Bronchus fibroblast of lung (primary cell): ENCODE measurements at places on chromosomes 4 and X. TPM values are rescaled to one million over a fixed set of nuclear protein-coding genes. Genes with fewer than 3 reads are reported as not detected.

The MAGEA12 gene
- not detected in 2 replicates for total RNA-seq

The ZNF732 gene
- total RNA-seq, result 1.0 and 1.2 TPM in 2 replicates

The MAGEA10 gene
- total RNA-seq, result not detected in 2 replicates

The PSAPL1 gene
- not detected in 2 replicates for total RNA-seq

The MAGEA6 gene
- not detected in 2 replicates for total RNA-seq

The HEPH gene
- total RNA-seq, result 5.2 and 7.1 TPM in 2 replicates

The GRIA3 gene
- total RNA-seq, result 0.15 TPM in 1 of 2 replicates, not detected in the other

The RTL9 gene
- 0.17 and 0.30 TPM in 2 replicates for total RNA-seq

The MXRA5 gene
- 0.50 and 0.59 TPM in 2 replicates for total RNA-seq

The HSFX4 gene
- total RNA-seq, result not detected in 2 replicates

The TLR6 gene
- 0.45 and 1.0 TPM in 2 replicates for total RNA-seq

The EVC2 gene
- total RNA-seq, result 6.9 and 7.0 TPM in 2 replicates

The KLB gene
- total RNA-seq, result not detected in 2 replicates
